ENCODE measurements at places on chromosomes 6 and 20.

DNA sequence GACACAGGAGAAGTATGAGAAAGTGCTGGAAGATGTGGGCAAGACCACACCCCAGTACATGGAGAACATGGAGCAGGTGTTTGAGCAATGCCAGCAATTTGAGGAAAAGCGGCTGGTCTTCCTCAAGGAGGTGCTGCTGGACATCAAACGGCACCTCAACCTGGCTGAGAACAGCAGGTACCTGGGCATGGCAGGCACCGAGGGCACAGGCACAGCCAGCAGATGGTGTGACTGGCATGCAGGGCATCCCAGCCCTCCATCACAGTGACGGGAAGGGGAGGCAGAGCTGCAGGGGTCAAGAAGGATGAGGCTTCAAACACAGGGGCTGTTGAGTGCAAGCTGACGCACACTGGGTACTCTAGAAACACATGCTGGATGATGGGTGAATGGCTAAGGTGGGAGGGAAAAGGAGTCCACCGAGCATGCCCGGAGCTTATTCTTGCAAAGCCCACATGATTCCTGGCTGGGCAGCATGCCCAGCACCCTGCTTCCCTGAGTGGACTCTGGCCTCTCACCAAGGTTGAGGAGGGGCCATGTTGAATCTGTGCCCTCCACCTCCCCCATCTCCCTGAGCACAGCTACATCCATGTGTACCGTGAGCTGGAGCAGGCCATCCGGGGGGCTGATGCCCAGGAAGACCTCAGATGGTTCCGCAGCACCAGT lies 26.3 kb downstream of the SPDEF start:
- DNase-seq = no peak

- no peak for DNase-seq
These were observed 89.1 kb downstream of the PHF3 start for GRCh38 chr6:63724721-63725120.

GRCh38 chr20:16418616-16419015 lies 154.6 kb downstream of the KIF16B start:
- no peak for DNase-seq

DNA sequence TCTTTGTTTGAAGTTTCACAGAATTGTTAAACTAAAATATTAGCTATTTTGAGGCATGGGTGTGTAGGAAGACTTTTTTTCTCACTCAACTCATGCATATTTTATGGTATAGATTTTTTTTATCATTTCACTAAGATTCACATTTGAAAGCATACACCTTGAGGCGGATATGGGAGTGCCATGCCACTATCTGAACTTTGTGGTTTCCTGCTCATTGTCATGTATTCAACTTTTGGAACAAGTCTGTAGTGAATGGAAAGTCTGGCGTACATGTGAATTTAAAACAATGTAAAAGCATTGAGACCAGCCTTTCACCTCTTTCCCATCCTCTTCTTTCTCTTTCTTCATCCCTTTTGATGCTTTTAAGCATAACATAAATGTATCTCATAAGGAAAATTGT lies 147.9 kb downstream of the TPBG start:
- DNase-seq = no peak

GRCh38 chr6:83920017-83920416 lies 60.5 kb downstream of the CYB5R4 start:
- DNase-seq = peak; percentile 70

- DNase-seq = no peak
These were observed 19.6 kb upstream of the PIM1 start for GRCh38 chr6:37150314-37150713.

DNA sequence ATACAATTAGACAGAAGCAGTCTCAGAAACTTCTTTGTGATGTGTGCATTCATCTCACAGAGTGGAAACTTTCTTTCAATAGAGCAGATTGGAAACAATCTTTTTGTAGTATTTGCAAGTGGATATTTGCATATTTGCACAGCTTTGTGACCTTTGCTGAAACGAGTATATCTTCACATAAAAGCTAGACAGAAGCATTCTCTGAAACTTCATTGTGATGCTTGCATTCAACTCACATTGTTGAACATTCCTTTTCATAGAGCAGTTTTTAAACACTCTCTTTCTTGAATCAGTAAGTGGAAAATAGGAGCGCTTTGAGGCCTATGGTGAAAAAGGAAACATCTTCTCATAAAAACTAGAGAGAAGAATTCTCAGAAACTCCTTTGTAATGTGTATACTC lies 657.9 kb upstream of the ZNF337 start:
- DNase-seq = no peak

DNA sequence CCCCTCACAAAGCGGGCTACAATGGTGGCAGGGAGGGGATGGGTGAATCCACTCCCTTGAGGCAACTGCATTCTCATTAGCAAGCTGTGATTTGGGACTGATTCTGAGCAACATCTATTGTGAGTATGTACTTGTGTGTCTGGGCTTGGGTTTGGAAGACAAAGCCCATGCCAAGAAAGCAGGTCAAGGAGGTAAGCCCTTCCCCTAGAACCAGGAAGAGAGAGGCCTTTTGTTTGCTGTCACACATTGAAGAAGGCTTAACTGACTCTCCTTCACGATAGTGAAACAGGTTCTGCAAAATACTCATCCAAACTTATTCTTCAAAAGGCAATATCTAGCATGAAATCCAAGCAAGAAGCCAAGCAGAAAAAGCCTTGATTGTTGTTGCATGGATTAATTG lies 403.1 kb upstream of the ID4 start:
- no peak for DNase-seq

DNA sequence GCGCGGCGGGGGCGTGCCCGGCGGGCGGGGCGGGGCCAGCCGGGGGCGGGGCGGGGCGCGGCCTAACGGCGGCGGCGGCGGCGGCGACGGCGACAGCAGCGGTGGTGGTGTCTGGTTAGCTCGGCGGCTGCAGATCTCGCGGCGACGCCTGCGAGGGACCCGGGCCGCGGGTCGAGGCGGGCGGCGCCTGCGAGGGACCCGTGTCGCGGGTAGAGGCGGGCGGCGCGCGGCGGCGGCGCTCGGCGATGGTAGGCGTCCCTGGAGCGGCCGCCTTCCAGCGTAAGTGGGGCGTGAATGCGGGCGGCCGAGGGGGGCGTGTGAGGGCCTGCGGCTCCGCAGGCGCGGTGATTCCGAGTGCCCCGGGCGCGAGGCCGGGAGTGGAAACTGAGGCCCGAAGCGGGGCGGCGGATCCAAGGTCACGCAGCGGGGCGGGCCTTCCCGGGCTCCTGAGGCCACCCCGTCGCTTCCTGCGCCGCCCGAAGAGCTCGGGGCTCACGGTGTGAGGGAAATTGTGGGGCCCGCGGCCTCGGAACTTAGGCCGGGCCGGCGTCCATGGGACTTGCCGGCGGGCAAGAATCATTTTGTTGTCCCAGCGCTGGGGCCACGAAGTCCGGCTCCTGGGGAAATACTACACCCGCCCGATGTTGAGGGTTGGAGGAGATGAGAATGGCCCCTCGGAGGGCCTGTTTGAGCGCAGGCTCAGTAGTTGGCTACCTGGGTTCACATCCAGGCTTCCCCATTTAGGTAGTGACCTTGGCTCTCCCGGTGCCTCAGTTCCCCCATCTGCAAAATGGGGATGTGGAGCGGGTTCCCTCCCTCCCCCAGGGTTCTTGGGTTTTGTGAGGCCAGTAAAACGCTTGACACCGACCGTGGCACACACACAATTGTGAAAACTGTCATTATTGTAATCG lies at the start of gene CBFA2T2:
Gene CBFA2T2 (plus strand): TSS at position 74 of the 911 bp plus-strand sequence. CDS start 172 bp downstream, at position 246.
- no peak for DNase-seq

DNA sequence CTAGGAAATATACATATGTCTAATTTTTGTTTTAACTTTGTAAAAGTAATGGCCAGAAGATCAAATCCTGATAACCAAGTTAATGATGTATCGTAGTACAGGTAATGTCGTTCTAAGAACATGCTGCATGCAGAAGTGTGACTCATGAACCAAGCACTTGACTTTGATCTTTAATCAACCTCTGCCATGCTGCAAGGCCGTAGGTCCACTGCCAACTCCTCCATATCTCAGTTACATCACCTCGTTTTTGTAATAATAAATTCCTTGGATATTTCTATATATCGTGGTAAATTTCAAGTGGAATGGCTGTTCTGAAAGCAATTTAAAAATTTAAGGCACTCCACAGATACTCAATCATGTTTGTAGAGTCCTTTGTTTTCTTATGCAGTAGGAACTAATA lies 771.7 kb downstream of the EPHA7 start:
- no peak for DNase-seq

DNA sequence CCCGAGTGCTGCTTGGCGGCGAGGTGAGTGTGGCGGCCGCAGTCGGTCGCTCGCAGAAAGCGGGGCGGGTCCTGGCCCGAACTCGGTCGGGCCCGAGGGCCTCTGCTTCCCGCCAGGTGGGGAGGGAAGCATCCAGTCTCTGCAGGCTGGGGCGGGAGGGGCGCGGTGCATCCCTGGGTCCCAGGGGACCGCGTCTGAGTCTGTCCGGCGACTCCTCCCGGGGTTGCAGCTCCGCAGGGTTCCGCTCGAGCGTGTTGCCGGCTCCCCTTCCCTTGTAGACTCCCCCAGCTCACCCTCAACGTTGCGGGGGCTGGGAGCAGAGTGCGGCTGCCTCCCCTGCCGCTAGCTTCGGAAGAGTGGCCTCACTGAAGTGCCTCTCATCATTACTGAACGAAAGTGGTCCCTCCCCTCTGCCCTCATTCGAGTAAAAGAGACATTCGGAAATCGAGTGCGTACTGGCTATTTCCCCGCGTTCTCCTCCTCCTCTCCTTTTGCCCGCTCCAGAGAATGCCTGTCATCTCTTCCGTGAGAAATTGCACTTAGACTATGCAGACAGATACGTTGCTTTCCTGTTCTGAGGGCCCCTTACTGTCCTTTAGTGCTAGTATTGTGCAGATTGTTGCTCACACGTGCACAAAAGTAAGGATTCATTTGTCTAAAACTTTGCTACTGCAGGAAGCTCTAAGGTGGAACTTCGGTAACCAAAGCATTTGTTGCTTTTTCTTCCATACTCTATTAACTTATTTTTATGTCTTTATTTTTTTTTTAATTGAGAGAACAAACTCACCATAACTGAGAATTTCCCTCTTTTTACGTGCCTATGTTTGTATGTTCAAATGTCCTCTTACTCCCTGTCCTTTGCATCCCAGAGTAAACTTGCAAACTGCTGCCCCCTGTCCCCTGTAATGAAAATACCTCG lies 751 bp downstream of the MAP3K4 start:
- DNase-seq = peak; percentile 75
